ENCODE measurements at places on chromosomes 6 and 20.

DNA sequence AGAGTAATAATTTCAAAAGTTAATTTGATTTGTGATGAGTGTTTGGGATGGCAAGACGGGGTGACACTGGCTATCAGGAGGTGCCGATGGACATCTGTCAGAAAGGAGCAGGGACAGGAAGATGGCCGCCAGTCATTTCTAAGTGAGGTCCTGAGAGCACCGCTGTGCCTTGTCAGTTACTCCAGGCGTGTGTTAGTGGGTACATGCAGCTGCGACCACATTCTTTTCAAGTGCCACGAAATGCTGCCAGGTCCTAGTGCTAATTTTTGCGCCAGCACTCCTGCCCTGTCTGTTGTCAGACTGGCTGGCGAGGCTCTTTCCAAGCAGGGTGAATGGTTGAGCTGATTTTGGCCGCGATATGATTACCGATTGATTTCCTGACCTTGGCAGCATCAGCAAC, 64.6 kb upstream of the INSM1 start:
- no peak for DNase-seq

- no peak for DNase-seq
Observed at GRCh38 chr20:4664691-4665360, 56.9 kb upstream of the PRND start.

- no peak for DNase-seq
Observed at GRCh38 chr20:44154521-44155001, 32.4 kb downstream of the JPH2 start.

- DNase-seq, result no peak
Observed at GRCh38 chr20:1757606-1758512, 100.3 kb upstream of the SIRPG start.

GRCh38 chr20:64000906-64001305, 20.0 kb downstream of the PRPF6 start:
- no peak for DNase-seq

DNA sequence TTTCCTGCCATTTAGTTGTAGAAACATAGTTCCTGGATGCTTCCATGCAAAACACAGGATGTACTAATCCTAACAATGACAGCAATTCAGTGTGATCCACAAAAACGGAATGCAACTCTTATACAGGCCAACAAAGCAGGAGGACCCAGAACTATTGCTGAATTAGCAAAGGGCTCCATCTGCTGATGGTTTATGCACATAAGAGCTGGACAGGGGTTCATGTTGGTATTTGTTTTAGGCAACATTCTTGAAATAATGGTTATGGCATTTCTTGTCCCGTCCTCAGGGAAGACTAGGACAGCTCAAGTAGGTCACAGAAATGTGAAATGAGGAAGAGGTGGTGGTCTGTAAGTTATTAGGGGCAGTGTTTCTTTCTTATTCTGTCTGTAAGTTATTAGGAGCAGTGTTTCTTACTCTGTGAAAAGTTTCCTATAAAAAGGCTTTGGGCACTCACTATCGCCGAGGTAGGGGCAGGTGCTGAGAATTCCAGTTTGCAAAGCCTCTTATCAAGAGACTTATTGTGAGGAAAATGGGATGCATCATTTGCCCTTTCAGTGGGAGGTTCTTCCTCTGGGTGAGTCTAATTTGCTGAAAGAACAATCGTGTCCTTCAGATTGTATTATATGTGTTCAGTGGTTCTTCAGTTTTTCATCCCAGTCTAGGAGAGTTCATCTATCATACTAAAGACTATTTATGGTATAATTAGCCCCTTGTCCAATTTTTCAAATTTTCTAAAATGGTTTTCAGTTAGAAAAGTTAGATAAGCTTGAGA, 171.1 kb downstream of the MCHR2 start:
- no peak for DNase-seq

DNA sequence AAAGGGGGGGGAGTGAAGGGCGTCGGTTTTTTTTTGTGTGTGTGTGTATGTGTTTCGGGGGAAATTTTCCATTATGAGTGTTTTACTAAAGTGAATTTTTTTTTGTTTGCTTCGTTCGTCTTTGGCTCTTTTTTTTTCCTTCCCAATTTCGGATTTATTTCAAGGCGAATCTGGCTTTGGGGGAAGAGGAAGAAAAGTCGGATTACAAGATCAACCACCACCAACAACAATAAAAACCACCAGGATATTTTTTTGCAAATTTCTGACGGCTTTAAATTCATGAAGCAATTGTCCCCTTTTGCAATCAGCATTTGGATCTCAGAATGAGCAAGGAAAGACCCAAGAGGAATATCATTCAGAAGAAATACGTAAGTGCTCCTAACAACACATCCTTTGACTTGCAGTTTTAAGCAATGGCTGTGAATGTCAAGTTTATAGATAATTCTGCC, 372 bp downstream of the JARID2 start:
- DNase-seq, result no peak
